ENCODE measurements at places on chromosomes 13 and 19. TPM values are rescaled to one million over a fixed set of nuclear protein-coding genes. Genes with fewer than 3 reads are reported as not detected.

The MISP gene
- total RNA-seq: not detected

The ZNF724 gene
- 14.6 TPM for total RNA-seq

The ACTMAP gene
- total RNA-seq: 1.5 TPM

The DNAJC15 gene
- 64.5 TPM for total RNA-seq

Measured in RPMI7951 (cell line).